Peyer's patch (tissue), 4 donors: ENCODE measurements at places on chromosomes 12 and 14. TPM values are rescaled to one million over a fixed set of nuclear protein-coding genes. Genes with fewer than 3 reads are reported as not detected.

The ACSM4 gene
- not detected for total RNA-seq

The FCF1 gene
- total RNA-seq, result 11.7 TPM

The SRRM4 gene
- not detected for total RNA-seq

The KIF26A gene
- total RNA-seq, result 5.8 TPM

The PLBD1 gene
- total RNA-seq, result 9.9 TPM

The SLC24A4 gene
- total RNA-seq, result 0.54 TPM

The TMEM179 gene
- total RNA-seq, result 0.54 TPM

The EGLN3 gene
- 14.0 TPM for total RNA-seq

The PIWIL1 gene
- not detected for total RNA-seq

The SLC7A7 gene
- total RNA-seq, result 787 TPM

The PARPBP gene
- 2.9 TPM for total RNA-seq

DNA sequence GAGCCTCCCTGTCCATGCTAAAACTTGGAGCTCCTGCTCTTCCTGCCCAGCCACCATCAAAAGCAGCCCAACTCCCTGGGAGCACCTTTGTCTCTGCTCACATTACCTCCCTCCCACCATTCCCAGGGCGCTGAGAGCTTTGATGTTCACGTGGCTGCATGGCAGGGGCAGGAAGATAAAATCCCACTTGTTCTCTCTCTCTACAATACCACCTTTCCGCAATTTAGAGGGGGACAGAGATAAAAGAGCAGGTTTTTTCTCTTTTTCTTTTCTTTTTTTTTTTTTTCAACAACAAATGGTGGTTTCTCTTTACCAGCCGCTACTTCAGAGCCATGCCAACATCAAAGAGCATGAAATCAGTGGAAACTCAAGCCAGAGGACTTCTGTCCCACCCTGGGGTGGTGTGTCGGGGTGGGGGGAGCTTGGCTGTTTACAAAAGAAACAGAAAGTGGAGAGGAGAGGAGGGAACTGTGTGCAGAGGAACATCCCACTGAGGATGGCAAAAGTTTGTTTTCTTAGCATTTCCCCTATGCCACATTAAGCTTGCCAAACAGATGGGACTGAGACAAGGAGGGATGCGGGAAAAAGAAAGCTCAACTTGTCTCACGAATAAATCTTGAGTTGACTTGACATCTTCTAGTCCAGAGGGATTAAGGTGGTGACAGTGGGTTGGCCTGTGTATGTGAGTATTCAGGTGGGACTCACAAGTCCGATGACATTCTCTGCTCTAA, 103.7 kb upstream of the NUDT4 start:
- H3K36me3 ChIP-seq, result no peaks in the 10 kb centered on the region
- no peak overlapping the region for H3K27ac ChIP-seq
- no peaks in the 10 kb centered on the region for H3K27me3 ChIP-seq
- no peaks in the 10 kb centered on the region for H3K4me1 ChIP-seq
- no peak for DNase-seq

- peak within 1 kb of the TSS; percentile 22 for H3K4me3 ChIP-seq
- H3K36me3 ChIP-seq, result no peaks in the 10 kb centered on the region
- peak within 1 kb of the TSS; percentile 68 for H3K27ac ChIP-seq
- no peaks in the 10 kb centered on the region for H3K4me1 ChIP-seq
- no peaks in the 10 kb centered on the region for H3K27me3 ChIP-seq
Measured at GRCh38 chr12:8065991-8066594, at the start of gene C3AR1. C3AR1 (minus strand) TSS chr12:8066359; CDS start chr12:8060185, 6,174 bp downstream.

DNA sequence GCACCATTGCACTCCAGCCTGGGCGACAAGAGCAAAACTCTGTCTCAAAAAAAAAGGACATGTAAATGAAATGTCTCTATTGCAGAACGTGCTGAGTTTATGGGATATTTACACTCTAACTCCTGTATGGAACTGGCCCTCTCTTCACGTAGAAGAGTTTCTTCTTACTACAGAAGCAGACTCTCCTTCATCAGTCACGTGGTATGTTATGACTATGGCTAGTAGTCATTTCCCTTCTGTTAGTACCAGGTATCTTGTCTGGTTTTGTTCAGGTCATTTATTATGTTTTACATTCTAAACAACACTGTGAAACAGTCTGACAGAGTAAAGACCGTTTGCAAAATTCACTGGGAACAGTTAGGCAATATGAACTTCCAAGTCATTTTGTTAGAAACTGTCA, 20.3 kb downstream of the KNTC1 start:
- H3K4me1 ChIP-seq, result no peaks in the 10 kb centered on the region
- no peaks in the 10 kb centered on the region for H3K36me3 ChIP-seq
- no peak overlapping the region for H3K4me3 ChIP-seq
- no peak for DNase-seq

- no peak for DNase-seq
- H3K4me3 ChIP-seq, result no peak overlapping the region
- no peaks in the 10 kb centered on the region for H3K36me3 ChIP-seq
- peak overlapping the region; percentile 38 for H3K27ac ChIP-seq
- H3K4me1 ChIP-seq, result no peaks in the 10 kb centered on the region
- no peaks in the 10 kb centered on the region for H3K27me3 ChIP-seq
Measured at GRCh38 chr12:14156606-14157005, 175.2 kb upstream of the GRIN2B start.

- no peaks in the 10 kb centered on the region for H3K36me3 ChIP-seq
- no peak overlapping the region for H3K4me3 ChIP-seq
- H3K27me3 ChIP-seq, result no peaks in the 10 kb centered on the region
- peak overlapping the region; percentile 34 for H3K27ac ChIP-seq
- no peak for DNase-seq
- H3K4me1 ChIP-seq, result peaks cover 5% of the 10 kb centered on the region
Measured at GRCh38 chr12:51917746-51918453, 10.6 kb downstream of the ACVRL1 start.

GRCh38 chr12:28415755-28416154, 225.5 kb downstream of the CCDC91 start:
- no peaks in the 10 kb centered on the region for H3K27me3 ChIP-seq
- no peaks in the 10 kb centered on the region for H3K4me1 ChIP-seq
- H3K4me3 ChIP-seq, result no peak overlapping the region
- H3K36me3 ChIP-seq, result no peaks in the 10 kb centered on the region
- DNase-seq, result no peak

DNA sequence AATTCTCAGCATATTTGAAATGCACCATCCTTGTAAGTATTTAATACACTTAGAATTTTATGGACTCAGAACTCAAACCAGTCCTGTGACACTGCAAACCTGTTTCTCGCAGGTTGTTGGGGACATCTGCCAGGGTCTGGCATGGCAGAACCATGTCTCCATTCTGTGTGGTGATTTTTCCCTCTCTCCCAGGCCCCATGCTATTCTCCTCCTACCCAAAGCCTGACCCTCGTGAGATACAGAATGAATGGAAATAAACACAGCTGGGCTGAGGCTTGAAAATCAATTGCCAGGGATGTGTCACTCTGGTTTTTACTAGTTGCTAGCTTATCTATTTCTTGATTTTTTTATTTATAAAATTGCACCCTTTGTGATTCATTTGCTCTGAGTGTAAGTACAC, 19.8 kb downstream of the TPH2 start:
- H3K27ac ChIP-seq, result no peak overlapping the region
- no peak for DNase-seq
- no peaks in the 10 kb centered on the region for H3K4me1 ChIP-seq
- no peaks in the 10 kb centered on the region for H3K36me3 ChIP-seq
- no peak overlapping the region for H3K4me3 ChIP-seq

- H3K4me3 ChIP-seq, result no peak overlapping the region
- no peaks in the 10 kb centered on the region for H3K36me3 ChIP-seq
- H3K27ac ChIP-seq, result no peak overlapping the region
- no peaks in the 10 kb centered on the region for H3K4me1 ChIP-seq
- no peaks in the 10 kb centered on the region for H3K27me3 ChIP-seq
Measured at GRCh38 chr14:59830338-59830734, 40.2 kb downstream of the RTN1 start.

- H3K4me3 ChIP-seq, result no peak overlapping the region
- no peaks in the 10 kb centered on the region for H3K36me3 ChIP-seq
- DNase-seq, result no peak
- H3K4me1 ChIP-seq, result no peaks in the 10 kb centered on the region
Measured at GRCh38 chr12:87290505-87290904, 738.7 kb downstream of the C12orf50 start.

GRCh38 chr12:18391151-18391550, 129.8 kb downstream of the PIK3C2G start:
- no peak overlapping the region for H3K27ac ChIP-seq
- no peak overlapping the region for H3K4me3 ChIP-seq
- no peaks in the 10 kb centered on the region for H3K36me3 ChIP-seq
- DNase-seq, result no peak
- H3K4me1 ChIP-seq, result no peaks in the 10 kb centered on the region
- no peaks in the 10 kb centered on the region for H3K27me3 ChIP-seq

- H3K27ac ChIP-seq, result no peak overlapping the region
- no peaks in the 10 kb centered on the region for H3K36me3 ChIP-seq
- H3K4me1 ChIP-seq, result no peaks in the 10 kb centered on the region
- H3K4me3 ChIP-seq, result no peak overlapping the region
- no peak for DNase-seq
Measured at GRCh38 chr14:71651228-71651627, 281.0 kb upstream of the RGS6 start.

GRCh38 chr12:27336282-27336653, 3.6 kb downstream of the BMAL2 start:
- no peaks in the 10 kb centered on the region for H3K27me3 ChIP-seq
- H3K36me3 ChIP-seq, result no peaks in the 10 kb centered on the region
- H3K4me3 ChIP-seq, result no peak overlapping the region
- no peaks in the 10 kb centered on the region for H3K4me1 ChIP-seq
- no peak for DNase-seq

DNA sequence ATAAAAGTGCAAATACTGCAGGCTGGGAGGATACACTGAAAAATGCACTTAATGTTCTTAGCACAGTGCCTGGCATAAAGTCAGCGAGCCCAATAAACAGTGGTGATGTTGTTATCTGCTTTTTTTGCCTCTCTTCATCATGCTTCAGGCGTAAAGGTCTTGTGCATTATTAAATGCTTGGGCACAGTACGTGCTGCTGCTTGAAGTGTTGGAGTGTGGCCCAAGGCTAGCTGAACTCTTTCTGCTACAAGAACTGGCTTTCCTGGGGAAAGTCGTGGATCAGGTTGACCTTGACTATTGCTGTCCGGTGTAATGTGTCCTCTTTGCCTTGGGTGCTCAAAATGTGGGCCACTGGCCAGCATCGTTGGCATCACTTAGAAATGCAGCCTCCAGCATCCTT, 43.0 kb downstream of the SMOC1 start:
- DNase-seq, result no peak
- no peaks in the 10 kb centered on the region for H3K27me3 ChIP-seq
- no peak overlapping the region for H3K27ac ChIP-seq
- no peaks in the 10 kb centered on the region for H3K36me3 ChIP-seq

- no peaks in the 10 kb centered on the region for H3K4me1 ChIP-seq
- H3K4me3 ChIP-seq, result no peak overlapping the region
- H3K27ac ChIP-seq, result no peak overlapping the region
- DNase-seq, result no peak
Measured at GRCh38 chr12:53869500-53869899, 69.1 kb upstream of the HOXC13 start.

DNA sequence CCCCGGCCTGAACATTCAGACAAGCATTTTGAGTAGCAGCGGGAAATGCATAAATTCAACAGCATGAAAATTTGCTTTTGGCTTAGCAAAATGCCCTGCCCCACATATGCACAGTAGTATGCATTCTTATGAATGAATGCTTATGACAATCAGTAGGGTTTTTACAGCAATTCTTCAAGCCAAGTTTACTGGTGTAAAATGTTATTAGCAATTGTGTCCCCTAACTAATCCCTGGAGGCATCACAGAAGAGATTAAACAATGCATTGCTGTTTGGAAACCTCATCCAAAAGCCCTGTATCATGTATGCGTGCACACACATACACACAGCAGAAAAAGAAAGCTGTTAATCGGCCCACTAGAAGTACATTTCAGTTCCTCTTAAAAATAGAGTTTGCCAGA, 406.5 kb downstream of the LRIG3 start:
- no peak overlapping the region for H3K4me3 ChIP-seq
- no peaks in the 10 kb centered on the region for H3K36me3 ChIP-seq
- no peaks in the 10 kb centered on the region for H3K27me3 ChIP-seq
- no peak overlapping the region for H3K27ac ChIP-seq

- no peaks in the 10 kb centered on the region for H3K27me3 ChIP-seq
- no peak overlapping the region for H3K27ac ChIP-seq
- H3K4me1 ChIP-seq, result no peaks in the 10 kb centered on the region
- no peak overlapping the region for H3K4me3 ChIP-seq
- no peaks in the 10 kb centered on the region for H3K36me3 ChIP-seq
Measured at GRCh38 chr14:64442300-64442988, 22.9 kb upstream of the AKAP5 start.

DNA sequence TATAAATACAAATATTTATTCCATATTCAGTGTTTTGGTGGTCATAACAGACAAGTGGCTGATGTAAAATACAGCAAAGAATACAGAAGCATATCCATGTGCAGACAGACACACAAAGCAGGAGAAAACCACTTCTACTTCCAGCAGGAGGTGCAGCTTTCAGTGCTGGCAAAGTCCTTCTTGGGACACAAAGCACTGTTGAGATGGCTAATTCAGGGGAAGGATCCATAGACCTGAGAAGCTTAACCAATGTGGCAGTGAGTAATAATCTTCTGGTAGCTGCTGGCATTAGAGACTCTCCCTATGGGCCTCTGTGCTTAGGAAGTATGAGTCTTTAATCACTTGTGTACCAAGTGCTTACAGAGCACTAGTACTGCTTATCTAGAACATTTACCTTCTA, 26.8 kb downstream of the AMN1 start:
- no peaks in the 10 kb centered on the region for H3K36me3 ChIP-seq
- H3K27ac ChIP-seq, result no peak overlapping the region
- no peak for DNase-seq
- no peaks in the 10 kb centered on the region for H3K27me3 ChIP-seq

DNA sequence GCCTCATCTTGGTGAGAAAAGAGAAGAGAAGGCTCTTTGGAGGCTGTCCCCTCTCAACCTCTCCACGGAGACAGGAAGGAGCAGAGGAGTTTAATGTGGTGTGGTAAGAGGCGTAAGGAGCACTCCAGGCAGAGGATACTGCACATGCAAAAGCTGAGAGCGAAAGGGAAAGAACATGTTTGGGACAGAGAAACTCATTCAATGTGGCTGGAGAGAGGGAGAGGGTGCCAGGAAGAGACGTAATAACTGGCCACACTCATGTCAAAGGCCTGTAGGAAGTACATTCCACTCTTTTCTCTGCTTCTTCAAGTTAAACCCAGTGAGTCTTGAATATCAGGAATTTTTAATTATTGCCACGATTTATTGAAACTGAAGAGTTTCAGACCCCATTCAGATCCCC, 12.0 kb downstream of the VDR start:
- H3K36me3 ChIP-seq, result no peaks in the 10 kb centered on the region
- peak; percentile 50 for DNase-seq
- no peak overlapping the region for H3K4me3 ChIP-seq
- no peaks in the 10 kb centered on the region for H3K27me3 ChIP-seq
- H3K27ac ChIP-seq, result no peak overlapping the region
